Articular chondrocyte of knee joint (primary cell): ENCODE measurements at places on chromosomes 12 and 14. TPM values are rescaled to one million over a fixed set of nuclear protein-coding genes. Genes with fewer than 3 reads are reported as not detected.

Gene SDSL
- total RNA-seq: 6.7 and 8.8 TPM in 2 replicates

Gene ADSS1
- 9.4 and 12.8 TPM in 2 replicates for total RNA-seq

Gene CLEC7A
- total RNA-seq: not detected in 2 replicates

Gene CFAP54
- 1.6 and 4.0 TPM in 2 replicates for total RNA-seq

Gene GARIN6
- total RNA-seq: not detected in 2 replicates

Gene KRT79
- not detected in 2 replicates for total RNA-seq
